ENCODE measurements at places on chromosomes 6 and 20.

DNA sequence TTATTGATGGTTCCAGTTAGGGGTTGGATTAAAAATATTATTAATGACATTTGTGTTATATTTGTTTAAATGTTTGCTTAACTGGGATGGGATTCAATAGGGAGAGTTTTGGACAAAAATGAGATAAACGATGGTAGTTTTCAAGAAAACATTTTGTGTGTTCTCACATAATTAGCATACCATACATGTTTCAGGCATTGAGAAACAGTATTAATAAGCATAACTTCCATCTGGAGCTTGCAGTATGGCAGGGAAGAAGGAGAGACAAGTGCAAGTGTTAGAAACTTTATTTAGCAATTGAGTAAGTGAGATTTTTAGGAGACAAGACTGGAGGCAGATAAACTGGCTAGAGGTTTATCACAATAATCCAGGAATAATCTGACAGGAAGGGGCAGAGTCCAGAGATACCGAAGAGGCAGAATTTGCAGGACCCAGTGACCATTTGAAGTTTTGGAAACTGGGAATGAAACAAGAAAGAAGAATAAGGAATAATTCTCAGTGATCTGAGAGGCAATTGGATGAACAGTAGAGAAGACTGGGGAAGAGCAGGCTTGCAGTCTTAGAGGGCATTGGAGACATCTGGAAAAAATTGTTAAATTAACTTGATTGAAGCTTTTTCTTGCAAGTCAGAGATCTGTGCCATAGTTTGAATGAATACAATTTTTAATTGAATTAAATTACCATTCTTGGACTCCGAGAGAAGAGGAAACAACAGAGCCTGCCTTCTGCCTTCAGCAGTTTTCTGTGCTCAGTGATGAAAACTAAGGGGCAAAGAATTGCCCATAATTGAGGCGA is 73.0 kb upstream of the PTCHD4 start:
- DNase-seq: no peak

DNA sequence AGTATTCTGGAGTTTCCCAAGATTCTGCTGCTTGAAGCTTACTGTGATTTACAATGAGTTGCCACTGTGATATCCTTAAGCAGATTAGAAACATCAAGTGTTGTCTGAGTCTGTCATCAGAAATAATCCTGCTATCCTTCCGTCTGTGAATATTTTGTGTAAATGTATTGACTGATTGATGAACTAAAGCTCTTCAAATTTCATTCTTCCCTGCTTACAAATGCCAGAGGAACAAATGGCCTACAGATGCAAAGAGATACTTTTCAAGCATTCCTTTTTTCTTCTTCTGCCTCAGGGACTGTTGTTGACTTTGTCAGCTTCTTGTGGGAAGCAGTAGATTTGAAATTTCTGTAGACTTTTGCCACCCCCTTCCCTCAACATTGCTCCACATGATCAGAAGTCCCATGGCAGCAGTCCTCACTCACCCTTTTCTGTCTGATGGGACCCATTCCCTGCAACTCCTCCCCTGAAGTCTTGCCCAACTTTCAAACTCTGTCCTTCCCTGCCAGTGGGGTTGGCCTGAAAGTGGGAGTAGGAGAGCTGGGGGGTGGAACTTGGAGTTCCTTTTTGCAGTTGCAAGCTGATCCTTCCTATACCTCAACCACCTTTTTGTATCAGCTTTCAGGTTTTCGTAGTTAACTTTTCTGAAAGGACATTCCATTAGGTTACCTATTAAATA is 38.5 kb upstream of the MLIP start:
- no peak for DNase-seq

- DNase-seq: no peak
These were observed 64.0 kb upstream of the APCDD1L start for GRCh38 chr20:58579069-58579818.

- no peak for DNase-seq
These were observed 24.6 kb downstream of the FOXA2 start for GRCh38 chr20:22559711-22560318.

DNA sequence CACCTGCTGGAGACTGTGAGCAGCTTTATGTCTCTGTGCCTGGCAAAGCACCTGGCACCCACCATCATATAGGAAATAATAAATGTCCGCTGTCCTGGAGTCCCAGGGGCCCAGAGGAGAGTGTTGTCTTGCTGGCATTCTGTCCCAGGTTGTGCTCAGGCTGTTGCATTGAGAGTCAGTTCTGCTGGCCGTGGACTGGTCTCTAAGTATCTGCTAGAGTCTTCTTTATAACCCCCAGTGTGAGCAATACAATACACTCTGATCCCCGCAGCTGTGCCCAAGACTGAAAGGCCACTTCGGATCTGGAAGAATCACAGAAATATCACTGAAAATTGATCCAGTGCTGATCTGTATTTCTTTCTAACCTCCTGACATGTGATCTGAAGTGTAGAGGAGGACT is 38.3 kb upstream of the HINT3 start:
- DNase-seq: no peak

DNA sequence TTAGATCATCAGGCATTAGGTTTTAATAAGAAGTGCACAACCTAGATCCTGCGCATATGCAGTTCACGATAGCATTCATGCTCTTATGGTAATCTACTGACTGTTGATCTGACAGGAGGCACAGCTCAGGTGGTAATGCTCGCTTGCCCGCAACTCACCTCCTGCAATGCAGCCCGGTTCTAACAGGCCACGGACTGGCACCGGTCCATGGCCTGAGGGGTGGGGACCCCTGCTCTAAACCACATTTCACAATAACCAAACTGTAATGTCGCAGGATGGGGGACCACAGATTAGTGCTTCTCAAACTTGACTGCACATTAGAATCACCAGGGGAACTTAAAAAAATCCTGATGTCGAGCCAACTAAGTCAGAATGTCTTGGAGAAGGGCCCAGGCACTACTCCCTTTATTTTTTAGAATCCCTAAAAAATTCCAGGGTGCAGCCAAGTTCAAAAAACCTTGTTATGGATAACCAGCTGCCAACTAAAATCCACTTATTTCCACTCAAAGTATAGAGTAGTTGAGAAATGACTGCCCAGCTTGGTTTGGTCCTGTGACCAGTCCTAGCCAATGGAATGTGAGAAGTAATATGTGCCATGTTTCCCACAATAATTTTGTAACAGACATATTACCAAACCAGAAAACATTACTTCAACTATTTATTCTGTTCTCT is 3.1 kb downstream of the SHPRH start:
- DNase-seq: no peak

GRCh38 chr6:46400898-46401297 is 90.4 kb downstream of the RCAN2 start:
- no peak for DNase-seq

DNA sequence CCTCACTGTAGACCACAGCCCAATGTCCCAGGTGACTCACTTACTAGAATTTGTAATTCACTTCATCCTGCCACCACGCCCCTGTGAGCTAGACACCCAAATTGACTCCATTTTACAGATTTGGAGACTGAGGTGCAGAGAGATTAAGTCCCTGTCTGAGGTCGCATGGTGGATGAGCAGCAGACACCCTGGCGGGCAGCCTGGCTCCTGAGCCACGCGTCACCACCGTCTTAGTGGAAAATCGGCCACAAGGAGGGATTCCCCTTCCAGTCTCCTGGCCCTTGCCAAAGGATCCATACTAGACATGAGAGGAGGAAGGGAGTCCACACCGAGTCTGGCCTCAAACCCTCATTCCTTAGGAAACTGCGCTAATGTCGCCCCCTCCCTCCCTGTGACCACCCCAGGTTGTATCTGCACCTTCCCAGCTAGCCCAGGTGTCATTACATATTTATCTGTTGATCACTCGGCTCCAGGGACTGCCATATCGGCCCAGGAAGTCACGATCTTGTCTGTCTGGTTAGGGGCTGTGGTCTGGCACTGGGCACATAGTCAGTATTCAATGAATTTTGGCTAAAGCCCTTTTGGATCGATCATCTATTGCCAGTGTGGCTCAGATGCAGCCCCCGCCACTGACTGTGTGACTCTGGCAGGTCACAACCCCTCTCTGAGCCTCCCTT is 25.7 kb upstream of the PTGIS start:
- DNase-seq: no peak

DNA sequence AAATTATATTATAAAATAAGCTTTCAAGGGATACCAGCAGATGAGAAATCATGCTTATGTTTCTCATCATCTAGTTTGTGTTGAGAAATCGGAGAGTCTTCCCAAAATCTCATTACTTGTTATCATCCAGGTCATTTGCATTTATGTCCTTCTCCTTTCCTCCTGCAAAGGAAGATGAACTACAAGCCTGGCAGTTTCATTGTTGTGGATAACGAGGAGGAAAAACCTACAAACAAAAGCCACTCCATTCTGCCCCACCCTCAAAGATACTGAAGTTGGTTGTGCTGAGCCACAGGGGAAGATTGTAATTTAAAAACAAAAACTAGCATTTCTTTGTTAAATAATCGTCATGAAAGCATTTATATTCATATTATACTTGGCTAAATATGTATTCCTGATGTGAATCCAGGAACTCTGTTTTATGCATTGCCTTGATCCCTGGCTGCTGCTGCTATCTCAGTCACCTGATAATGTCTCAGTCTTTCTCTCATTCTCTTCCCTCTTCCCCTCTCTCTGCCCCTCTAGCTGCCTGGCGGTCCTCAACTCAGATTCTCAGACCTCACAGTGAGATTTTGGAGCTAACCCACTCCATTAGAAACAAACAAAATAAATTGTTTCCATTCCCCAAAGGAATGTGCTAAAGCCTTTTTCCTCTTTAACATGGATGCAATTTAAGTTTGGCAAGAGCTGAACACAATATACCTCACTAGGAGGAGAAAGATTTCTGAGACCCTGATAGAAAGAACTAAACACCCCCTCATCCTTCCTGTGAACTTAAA is 185.3 kb downstream of the ADAT2 start:
- DNase-seq: no peak

DNA sequence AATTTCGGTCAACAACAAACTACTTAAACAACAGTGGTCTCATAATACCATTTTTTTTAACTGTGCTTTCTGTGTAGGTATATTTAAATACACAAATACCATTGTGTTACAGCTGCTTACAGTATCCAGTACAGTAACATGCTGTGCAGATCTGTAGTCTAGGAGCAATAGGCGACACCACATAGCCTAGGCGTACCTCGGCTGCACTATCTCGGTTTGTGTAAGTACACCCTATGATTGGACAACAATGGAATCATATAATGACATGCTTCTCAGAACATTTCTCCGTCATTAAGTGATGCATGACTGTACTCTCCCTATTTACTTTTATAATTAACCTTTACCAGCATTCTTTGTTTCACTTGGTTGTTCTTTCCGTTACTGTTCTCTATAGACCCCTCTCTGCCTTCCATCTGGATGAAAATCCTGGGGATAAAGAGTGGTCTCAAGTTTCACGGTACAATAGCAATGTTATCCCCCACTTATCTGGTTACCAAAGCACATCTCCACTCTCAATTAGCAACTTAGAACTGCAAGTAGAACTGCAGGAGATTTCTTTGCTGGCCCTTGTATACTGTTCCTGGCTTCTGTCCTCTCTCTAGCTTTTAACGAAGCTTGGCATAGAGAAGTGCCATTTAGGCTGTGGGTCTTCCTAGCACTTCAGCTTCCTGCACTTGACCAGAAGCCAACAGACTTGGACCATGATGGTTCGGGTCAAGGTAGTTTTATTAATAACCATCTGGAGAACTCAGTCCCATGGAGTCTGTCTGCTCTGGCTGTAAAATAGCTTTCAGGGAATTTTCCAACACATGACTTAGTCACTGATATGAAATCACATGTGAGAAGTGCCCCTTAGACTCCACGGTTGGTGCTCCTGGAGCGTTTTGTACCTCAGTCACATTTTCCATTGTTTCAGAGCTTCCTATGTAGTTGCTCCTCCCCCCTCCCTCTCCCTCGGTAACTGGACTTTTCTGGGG is 80.4 kb upstream of the POPDC3 start:
- DNase-seq: peak; percentile 42

DNA sequence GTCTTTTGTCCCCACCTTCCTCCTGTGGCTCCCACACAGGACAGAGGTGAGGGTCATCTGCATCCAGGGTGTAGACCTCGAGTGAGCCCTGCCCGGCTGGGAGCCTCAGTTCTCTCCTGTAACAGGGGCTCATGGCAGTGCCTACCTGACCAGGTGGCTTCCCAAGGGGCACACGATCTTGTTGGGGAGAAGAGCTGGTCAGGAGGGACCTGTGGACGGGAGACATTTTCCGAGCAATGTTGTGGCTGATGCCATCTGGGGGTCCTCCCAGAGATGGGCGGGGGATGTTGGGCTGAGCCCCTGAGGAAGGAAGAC is 51.9 kb downstream of the CEBPB start:
- DNase-seq: no peak

GRCh38 chr6:11970114-11970513 is 42.0 kb upstream of the HIVEP1 start:
- no peak for DNase-seq

DNA sequence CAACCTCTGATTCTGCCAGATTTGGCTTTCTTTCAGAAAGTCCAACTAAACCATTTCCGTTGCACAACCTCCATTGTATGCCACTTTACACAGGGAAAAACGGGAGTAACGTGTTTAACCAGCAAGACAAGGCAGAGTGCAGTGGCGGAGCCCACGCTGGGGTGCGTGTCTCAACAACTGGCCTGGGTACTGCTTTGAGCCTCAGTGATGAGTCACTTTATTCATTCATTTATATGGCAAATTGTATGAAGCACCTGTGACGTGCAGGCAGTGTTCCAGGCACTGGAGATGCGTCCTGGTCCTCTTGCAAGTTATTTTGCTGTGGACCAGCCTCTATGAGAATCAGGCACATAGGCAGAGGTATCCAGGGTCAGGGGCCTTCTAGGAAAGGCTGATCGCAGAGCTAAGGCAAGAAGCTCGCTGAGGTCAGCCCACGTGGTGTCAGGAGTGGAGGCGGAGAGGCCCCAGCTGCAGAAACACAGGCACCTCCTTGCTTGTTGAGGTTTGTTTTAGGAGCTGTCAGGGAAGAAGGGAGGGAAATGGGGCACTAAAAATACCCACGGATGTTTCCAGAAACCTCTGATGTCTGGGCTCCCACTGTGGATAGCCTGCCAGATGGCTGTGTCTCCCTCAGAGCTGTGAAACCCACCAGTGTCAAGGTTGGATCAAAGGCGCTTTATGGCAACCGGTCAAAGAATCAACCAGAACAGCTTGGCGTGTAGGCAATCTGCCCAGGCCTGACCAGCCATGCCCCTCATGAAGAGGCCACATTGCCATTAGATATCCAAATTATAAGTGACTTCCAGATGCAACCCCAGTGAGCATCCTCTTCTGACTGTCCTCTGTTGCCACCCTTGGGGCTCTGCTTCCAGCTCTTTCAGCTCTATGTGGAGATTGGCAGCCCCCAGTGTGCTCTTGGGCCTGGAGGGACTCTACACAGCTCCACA is 157.2 kb downstream of the CD83 start:
- DNase-seq: no peak

Measured in NCI-H1105 (cell line).